Natural killer cell (primary cell): ENCODE measurements at places on chromosomes 5 and 9.

- no peak for DNase-seq
Observed at GRCh38 chr5:77864997-77865396, 88.9 kb upstream of the TBCA start.

GRCh38 chr5:50441493-50441955 is 436 bp upstream of the EMB start:
- DNase-seq = no peak

DNA sequence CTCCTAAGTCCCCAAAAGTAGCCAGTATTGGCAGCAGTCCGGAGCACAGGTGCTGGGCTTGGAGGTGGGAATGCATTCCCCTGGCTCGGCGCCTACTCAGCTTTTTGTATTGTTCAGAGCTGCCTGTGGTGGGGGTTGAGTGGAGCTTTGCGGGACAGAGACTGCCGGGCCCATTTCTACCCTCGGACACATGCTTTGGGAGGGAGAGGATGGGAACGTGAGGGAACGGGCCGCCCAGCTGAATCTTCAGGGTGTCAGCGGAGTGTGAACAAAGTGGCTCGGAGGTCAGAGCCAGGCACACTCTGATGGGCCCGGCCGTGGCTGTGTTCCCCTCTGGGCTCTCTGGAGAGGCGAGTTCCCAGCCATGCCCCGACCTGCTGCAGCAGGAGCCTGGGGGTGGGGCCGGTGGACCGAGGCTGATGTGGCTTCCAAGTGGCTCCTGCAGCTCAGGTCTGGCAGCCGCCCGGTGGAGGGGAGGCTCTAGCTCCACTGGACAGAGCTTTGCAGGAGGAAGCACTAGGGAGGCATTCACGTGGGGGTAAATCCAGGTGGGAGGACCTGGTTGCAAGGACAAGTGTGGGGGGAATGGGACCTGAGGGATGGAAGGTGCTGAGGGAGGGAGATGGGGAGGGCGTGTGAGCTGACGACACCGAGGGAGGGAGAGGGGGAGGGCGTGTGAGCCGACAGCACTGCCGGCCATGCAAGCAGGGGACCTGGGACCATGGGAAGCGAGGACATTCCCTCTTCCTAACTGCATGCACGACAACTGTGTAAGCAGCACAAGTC is 31.1 kb upstream of the SLC6A3 start:
- no peak for DNase-seq

GRCh38 chr9:38250279-38251035 is 142.0 kb upstream of the ALDH1B1 start:
- no peak for DNase-seq

DNA sequence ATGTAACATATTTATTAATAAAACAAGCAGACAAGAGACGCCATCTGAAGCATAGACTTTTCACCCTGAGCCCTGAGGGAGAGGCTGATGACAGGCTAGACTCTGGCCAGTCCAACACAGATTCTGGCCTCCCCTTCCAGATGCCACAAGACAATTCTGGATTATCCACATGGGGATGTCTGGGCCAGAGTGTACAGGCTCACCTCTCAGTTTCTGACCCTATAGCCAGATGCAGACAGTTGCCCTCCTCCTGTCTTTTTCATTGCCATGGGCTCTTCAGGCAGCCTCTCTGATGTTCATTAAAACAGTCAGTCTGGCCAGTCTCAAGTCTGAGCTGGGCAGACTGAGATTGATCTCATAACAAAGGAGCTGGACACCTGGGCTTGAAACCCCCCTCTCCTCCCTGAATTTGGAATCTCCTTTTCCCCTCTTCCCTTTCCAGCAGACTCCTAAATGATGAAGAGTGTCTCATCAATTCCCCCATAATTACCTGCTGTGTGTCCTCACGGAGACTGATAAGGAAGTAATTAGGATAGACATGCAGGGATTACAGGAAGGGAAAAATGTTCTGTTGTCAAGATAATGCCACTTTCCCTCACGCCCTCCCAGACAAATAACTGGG is 89.6 kb downstream of the ASTN2 start:
- no peak for DNase-seq

GRCh38 chr5:155564541-155564940 is 551.0 kb downstream of the KIF4B start:
- no peak for DNase-seq

DNA sequence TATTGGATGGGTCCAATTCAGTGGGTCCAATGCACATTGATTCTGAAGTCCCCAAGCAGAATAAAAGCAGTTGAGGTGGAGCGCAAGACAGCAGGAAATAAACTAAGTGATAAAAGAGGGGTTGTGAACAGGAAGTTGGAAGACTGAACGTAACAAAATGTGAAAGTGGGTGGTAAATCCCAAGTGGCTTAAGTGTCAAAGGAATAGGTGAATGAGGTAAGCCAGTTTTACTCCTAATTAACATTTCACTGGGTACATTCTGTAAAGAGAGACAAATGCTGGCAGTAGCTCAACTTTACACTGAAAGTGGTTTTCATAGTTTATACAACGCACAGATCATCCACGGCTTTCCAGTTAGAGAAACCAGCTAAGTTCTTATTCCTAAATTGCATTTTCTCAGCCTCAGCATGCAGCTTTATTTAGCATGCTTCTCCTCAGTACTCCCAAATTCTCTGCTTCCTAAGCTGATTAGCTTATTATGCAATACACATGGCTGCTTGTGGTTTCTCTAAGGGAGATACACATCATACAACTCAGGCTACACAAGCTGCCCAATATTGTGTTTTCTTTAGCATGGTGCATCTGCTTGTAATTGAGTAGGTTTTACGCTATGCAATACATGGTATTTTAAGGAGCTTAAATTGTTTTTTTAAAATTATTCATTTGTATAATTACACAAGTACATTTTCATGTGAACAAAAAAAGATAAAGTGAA is 34.2 kb upstream of the HSD17B4 start:
- DNase-seq = no peak

GRCh38 chr5:21649969-21650368 is 1203.2 kb downstream of the CDH12 start:
- DNase-seq = no peak

GRCh38 chr9:21803649-21804048 is 1.2 kb downstream of the MTAP start:
- no peak for DNase-seq

DNA sequence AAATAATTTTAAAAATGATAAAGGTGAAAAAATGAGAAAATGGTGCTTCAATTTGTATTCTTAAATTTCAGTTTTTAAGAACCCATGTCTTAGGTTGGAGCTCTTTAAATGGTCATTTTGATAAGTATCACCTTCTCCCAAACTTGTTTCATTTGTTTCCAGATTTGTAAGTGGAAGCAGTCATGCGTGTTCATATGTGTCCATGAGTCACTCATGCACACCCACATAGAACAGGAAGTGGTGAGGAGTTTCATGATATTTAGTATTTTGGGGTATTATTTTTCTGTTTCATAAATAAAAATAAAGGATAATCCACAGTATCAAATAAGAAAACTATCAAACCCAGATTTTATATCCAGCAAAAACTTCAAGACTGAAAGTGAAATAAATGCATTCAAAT is 570.4 kb upstream of the ST8SIA4 start:
- no peak for DNase-seq
